ENCODE measurements at places on chromosomes 6 and 20. TPM values are rescaled to one million over a fixed set of nuclear protein-coding genes. Genes with fewer than 3 reads are reported as not detected.

RBL1 gene
- 10.3 TPM for polyA plus RNA-seq

DNA sequence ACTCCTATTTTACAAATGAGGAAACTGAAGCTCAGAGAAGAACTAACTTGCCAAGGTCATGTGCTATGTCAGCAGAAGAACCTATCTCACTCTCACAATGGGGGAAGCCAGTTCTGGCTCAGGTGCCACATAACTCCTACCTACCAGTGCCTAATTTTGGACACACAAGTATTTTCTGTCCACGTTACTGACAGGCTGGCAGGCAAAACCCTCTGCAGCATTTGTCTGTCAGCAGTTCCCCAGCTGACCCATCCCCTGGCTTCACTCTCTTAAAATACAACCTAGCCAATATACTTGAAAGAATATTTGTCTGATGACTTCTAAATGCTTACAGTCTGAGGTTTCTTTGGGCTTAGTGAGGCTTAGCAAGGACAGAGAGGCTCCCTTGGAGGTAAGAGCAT, 15.5 kb downstream of the GSS start:
- DNase-seq: no peak

- peak; percentile 52 for DNase-seq
Measured at GRCh38 chr20:8389381-8390036, 257.4 kb downstream of the PLCB1 start.

KIFC1 gene
- 41.2 TPM for polyA plus RNA-seq

GRCh38 chr6:74312081-74312480, 616.1 kb downstream of the CD109 start:
- no peak for DNase-seq

DNA sequence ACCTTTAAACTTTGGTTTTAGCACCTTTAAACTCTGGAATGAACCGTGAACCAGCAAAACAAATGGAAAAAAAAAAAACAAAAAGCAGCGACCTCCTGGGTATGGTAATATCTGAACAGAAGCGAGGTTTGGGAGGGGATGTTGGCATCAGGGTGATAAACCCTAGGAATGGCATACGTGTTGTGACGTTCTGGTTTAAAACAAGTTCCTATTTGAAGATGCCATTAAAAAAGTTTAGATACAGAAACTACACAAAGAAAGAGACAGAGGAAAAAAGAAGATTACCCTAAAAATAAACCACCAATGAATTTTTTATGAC, 60.4 kb downstream of the ATXN1 start:
- no peak for DNase-seq

GRCh38 chr6:24249926-24250325, 107.9 kb downstream of the DCDC2 start:
- no peak for DNase-seq

- DNase-seq: no peak
Measured at GRCh38 chr20:44335675-44336074, 1.2 kb upstream of the R3HDML start.

- DNase-seq: no peak
Measured at GRCh38 chr6:92122746-92123145, 1296.6 kb downstream of the EPHA7 start.

NOX3 gene
- polyA plus RNA-seq: 2.1 TPM

DNA sequence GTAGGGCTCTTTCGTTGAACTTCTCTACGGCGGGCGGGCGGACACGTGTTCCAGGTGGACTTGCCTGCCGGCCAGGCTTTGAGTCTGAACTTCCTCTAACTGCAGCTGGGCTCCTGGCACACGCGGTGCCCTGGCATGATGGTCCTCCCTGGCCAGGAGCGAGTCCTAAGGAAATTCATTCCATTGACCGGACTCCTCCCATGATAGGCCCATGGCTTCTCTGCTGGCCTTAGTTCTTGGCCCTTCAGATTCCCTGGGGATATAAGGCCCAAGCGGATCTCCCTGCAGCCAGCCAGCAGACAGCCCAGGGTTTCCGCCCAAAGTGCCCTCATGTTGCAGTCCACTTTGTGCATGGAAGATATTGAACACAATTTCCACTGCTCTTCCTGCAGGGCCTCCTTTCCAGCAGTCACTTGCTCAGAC, 39.4 kb downstream of the TBC1D7 start:
- no peak for DNase-seq

ARMH2 gene
- not detected for polyA plus RNA-seq

- no peak for DNase-seq
Measured at GRCh38 chr20:54153041-54153327, 20.8 kb downstream of the CYP24A1 start.

GRCh38 chr6:26155061-26155930, 68.1 kb downstream of the HFE start:
- DNase-seq: peak; percentile 47

All from right renal cortex interstitium (tissue), 3 donors.